Neural crest cell (in vitro differentiated cells): ENCODE measurements at places on chromosomes 12 and 14. TPM values are rescaled to one million over a fixed set of nuclear protein-coding genes. Genes with fewer than 3 reads are reported as not detected.

DNA sequence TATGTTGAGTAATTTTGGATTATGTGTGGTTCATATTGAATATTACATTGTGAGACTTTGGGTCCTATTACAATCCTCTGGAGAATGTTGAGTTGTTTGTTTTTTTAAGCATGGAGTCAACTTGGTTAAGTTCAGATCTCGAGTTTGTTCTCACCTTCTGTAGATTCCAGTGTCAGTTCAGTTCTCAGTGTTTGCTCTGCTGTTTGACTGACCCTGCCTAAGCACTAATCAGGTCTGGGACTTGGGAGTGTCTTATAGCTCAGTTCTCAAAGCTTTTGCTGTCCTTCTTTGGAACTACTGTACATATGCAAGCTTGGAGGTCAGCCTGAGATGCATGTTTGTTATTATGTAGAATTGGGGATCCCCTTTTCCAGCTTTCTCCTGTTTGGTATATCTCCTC, 63.1 kb downstream of the DIP2B start:
- DNase-seq: no peak

GRCh38 chr12:8996682-8997405, 7.5 kb downstream of the KLRG1 start:
- DNase-seq: no peak

- DNase-seq: no peak
These were observed 443.5 kb upstream of the RGS6 start for GRCh38 chr14:71488703-71489191.

DNA sequence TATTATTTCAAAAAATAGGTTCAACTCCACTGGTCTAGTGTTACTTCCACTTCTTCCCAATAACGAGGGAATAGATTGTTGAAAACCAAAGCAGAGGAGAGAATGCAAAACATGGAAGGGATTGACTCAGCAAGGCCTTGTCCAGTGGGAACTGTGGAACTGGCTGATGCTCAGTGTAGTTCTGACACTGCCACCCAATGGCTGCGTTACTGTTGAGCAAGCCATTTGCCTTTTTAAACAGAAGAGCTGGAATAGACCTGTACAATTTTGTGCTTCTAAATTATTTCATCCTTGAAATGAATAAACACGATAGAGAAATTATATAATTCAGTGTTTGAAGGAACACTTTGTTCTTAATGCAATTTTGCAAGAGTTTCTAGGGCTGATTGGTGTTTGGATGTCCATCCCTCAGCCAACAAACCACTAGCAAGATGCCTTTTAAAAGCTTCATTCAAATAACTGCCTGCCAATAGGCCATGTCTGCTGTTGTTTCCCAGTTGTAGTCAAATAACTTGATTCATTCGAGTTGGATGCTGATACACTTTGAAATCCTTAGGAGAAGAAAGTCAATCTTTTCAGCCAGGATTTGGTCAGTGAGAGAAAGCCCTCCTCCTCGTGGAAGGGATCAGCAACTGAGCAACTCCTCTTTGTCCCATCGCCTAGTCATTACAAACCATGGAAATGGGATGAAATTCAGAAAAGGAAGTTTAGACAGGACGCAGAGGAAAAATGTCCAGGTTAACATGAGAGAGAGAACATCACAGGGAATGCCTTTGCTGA, 7.3 kb upstream of the MGP start:
- no peak for DNase-seq

GRCh38 chr12:68242777-68243176, 10.6 kb downstream of the IL22 start:
- no peak for DNase-seq

DNA sequence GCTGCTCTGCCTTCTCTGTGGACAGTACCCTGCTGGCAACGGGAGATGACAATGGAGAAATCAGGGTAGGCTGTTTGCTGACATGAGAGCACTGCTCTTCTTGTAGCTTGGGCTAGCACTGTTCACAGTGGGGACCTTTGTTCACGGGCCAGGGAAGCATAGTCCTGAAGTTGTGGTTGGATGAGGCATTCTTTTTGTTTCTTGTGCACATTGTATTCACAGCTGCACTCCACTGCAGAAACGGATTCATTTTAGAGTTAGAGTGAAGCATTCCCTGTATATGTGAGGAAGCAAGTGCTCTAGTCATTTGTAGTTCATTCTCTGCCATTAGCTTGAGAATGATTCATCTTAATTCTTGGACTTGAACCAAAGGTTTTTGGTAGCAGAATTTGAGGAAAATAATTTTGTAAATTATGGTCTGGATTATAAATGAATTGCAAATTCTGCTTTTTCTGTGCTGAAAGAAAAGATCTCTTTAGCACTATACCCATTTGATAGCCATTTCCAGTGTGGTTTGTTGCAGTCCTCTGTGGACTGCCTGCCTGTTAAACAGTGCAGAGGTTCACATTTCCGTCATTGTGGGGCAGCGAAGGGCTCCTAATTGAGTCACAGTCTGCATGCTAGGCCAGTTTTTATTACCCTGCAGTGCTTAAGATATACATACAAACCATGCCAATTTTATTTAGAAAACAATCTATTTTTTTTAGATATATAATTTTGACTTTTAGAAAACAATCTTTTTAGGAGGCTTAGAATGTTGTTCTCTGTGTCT, 80.6 kb downstream of the APAF1 start:
- DNase-seq: peak; percentile 44

DNA sequence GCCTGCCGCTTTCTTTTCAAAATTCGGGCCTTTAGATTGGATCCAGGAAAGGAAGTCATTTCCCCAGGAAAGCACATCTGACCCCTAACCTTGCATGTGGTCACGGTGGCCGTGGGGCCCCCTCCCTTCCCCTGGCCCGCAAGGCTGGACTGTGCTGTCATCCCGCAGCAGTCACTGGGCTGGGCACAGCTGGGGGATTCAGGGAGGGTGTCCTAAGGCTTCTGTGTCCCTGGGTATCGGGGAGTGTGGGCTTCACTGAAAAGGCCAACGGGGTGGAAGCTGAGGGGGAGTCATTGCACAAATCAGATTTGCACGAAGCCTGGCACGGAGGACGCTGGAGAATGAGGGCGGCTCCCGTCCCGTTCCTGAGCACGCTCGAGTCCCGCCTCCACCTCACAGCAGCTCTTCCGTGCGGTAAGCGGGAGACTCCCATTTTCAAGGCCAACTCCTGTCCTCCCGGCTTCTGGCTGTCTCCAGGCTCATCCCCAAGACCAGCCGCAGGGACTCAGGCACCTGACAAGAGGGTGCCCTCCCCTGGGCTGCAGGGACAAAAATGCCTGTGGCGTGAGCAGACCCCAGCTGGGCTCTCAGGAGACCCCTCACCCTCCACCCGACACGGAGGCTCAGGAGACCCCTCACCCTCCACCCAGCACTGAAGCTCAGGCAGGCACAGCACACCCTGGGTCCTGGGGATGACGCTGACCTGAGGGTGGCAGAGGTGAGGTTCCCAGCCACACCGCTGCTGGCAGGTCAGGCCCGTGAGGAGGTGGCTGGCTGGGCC, 9.6 kb downstream of the XRCC3 start:
- DNase-seq: no peak

CS gene
- total RNA-seq: 295 and 302 TPM in 2 replicates

- no peak for DNase-seq
These were observed 3.3 kb downstream of the CNOT2 start for GRCh38 chr12:70246580-70246979.

COCH gene
- total RNA-seq: 16.8 and 16.9 TPM in 2 replicates

SYNE3 gene
- 0.82 and 0.96 TPM in 2 replicates for total RNA-seq

GRCh38 chr12:116213885-116214527, 63.5 kb downstream of the MED13L start:
- DNase-seq: no peak

GRCh38 chr12:98752726-98753125, 107.6 kb downstream of the APAF1 start:
- DNase-seq: no peak

ADAM21 gene
- not detected in 2 replicates for total RNA-seq

FAM234B gene
- 16.0 and 16.3 TPM in 2 replicates for total RNA-seq

GRCh38 chr12:26817183-26817591, 15.8 kb downstream of the ITPR2 start:
- no peak for DNase-seq

NTN4 gene
- total RNA-seq: 5.7 and 6.0 TPM in 2 replicates

SLCO1B1 gene
- 0.21 TPM in 1 of 2 replicates, not detected in the other for total RNA-seq

GRCh38 chr12:101878243-101878821, 952 bp downstream of the DRAM1 start:
- DNase-seq: no peak

DNA sequence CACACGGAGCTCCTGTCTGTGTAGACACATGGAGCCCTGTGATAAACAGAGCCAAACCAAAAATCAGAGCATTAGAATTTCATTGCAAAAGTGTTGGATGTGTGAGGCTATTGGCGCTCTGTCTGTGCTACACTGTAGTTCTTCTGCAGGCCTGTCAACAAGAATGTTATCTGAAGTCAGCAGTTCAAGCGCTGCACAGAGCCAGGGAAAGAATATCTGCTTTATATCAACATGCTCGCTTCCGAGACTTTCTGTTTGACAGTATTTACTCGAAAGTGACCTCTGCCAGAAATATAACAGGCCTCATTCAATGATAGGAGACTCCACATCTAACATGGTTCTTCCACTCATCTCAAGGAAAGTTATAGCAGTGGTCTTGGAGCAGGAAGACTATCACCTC, 118.3 kb downstream of the CCER1 start:
- DNase-seq: no peak

DNA sequence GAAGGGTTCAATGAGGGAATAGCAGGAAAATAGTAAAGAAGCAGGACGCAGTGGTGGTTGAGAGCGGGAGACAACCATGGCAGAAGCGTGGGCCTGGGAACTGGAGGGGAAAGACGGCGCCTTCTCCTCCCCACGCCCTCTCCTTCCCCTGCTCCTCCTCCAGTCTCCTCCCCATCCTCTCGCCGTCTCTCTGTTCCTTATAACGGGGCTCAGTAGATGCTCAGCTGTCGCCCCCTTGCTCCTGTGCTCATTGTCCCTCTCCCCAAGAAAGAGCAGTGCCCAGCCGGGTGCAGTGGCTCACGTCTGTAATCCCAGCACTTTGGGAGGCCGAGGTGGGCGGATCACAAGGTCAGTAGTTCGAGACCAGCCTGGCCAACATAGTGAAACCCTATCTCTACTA, 142.0 kb downstream of the BCL11B start:
- DNase-seq: no peak

MYF6 gene
- total RNA-seq: not detected in 2 replicates

DNA sequence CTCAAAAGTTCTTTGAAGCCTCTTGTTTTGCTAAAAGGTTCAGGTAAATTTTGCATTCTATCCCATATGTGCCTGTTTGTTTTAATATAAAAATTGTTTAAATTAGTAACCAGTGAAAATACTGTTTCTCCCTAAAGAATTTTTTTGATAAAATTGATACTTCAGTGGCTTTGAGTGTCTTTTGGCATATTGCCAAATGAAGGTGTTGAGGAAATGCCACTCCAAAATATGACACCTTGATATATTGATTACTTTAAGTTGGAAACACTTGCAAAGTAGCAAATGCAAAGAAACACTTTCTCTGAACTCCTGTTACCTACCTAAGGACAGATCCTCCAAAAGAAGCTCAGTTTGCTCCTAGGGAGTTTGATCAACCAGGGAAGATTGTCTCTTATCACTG, 8.4 kb downstream of the STYX start:
- DNase-seq: no peak

SLCO1C1 gene
- total RNA-seq: 0.36 and 1.5 TPM in 2 replicates

DNA sequence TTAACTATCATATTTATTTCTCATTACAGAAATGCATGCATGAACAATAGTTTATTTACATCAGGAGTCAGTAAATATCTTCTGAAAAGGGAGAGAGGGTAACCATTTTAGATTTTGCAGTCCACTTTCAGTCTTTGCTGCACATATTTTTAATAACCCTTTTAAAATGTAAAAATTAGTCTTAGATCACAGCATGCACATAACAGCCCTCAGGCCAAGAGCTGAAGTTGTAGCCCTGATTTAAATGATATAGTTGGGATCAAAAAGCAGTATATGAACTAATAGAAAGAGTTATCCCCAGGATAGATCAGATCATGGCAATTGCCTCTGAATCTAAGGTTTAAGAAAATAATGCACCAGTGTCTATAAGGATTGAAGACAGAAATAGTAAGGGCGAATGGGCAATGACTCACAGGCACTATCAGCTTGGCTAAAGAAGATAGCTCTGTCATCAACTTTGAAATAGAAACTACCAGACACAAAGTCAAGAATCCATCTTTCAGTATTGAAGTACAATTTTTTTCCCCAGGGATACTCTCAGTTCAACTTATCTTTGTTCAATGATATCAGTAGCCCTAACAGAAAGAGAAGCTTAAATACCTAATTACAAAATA, 13.1 kb upstream of the CLEC7A start:
- no peak for DNase-seq

DNA sequence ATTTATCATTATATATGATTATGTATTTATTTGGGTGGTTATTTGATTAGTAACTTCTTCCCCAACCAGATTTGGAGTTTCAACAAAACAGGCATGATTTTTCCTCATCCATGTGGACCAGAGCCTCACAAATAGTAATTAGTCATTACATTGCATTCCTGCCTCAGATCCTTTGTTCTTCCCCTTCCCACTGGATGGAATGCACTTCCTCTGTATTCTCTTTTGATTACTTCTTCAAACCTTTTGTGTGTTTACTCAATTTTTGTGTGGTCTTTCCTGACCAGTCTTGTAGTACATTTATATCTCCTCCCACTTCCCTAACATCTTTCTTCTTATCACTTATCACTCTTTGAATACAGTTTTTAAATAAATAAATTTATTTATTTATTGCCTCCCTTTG, 15.5 kb downstream of the SYT1 start:
- DNase-seq: no peak

GRCh38 chr14:38129705-38130104, 78.0 kb upstream of the SSTR1 start:
- DNase-seq: no peak

GRCh38 chr12:55707841-55708694, at the start of gene ITGA7:
Gene ITGA7 (minus strand): TSS chr12:55707904. CDS start chr12:55707682, 222 bp downstream.
- peak; percentile 83 for DNase-seq

LTB4R2 gene
- 7.9 and 9.4 TPM in 2 replicates for total RNA-seq

DNA sequence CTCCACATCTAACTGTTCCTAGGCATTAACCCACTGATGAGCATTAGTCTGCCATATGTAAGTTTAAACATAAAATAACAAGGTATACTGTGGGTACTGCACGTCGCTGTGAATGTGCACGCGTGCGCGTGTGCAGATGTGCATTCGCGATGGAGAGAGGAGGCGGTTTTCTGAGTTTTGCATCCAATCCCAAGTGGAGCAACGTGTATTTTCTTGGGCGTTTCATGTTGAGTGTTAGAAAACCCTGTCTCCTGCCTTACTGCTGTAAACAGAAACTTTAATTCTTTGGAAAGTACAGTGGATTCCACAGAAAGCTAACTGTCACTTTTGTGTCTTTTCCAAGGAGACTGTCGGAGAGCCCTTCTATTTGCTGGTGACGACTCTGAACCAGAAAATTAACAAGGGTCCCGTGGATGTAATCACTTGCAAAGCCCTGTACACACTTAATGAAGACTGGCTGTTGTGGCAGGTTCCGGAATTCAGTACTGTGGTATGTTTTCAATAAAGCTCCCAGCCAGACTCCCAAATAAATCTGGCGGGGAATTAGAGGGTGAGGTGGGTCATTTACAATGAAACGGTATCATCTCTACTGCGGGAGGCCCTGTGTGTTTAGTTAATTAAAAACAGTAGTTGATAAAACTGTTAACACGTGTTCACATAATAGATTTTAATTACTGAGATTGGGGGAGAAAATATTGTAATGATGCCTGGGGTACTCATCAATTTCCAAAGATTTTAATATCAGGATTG, 116.5 kb downstream of the PLXNC1 start:
- DNase-seq: no peak

- DNase-seq: no peak
These were observed 1.2 kb downstream of the ZNF641 start for GRCh38 chr12:48349471-48349870.

GRCh38 chr12:54954801-54955200, 29.8 kb downstream of the TESPA1 start:
- no peak for DNase-seq

- no peak for DNase-seq
These were observed 27.4 kb downstream of the EMP1 start for GRCh38 chr12:13223941-13224340.
